Caco-2 (cell line): ENCODE measurements at places on chromosomes 7 and 10. TPM values are rescaled to one million over a fixed set of nuclear protein-coding genes. Genes with fewer than 3 reads are reported as not detected.

GRCh38 chr10:108307250-108307924, 1142.9 kb upstream of the SORCS1 start:
- H3K4me1 ChIP-seq, result no peaks in the 10 kb centered on the region
- H3K36me3 ChIP-seq, result no peaks in the 10 kb centered on the region
- no peak overlapping the region for H3K4me3 ChIP-seq
- no peak for DNase-seq

Gene FGF8
- 0.68 TPM in 1 of 2 replicates, not detected in the other for total RNA-seq

DNA sequence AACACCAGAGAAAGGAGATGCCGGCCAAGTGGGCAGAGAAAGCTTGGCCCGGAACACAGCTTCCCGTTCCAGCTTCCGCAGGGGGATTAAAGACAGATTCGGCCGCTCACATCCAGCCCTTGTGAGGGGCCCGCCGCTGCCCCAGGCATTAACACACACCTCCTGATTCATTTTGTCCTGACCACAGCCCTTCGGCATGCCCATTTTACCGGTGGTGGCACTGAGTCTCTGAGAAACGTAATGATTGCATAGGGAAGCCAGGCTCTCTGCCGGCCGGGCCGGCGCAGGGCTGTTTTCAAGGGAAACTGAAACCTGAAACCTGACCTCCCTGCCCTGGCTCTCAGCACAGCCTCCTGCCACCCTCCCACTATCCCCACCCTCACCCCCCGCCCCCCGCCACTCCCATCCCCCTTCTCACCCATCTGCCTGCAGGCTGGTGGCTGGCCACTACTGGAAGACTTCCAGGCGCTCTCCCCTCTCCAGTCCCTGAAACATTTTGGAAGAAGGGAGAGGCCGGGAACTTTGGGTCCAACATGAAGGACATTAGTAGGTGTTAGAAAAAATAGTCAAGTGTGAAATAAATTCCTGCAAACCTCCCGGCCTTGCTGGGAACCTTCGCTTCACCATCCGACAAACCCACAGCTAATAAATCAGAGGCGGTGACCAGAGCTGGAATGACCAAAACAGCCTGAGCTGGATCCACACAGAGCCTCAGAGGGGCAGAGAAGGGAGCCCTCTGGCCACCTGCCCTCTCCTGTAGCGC, 83.5 kb upstream of the CUX1 start:
- H3K27ac ChIP-seq, result peak overlapping the region; percentile 8
- no peaks in the 10 kb centered on the region for H3K36me3 ChIP-seq
- peak; percentile 62 for DNase-seq
- no peak overlapping the region for H3K4me3 ChIP-seq

GRCh38 chr10:24193330-24193729, 15.6 kb upstream of the KIAA1217 start:
- no peak overlapping the region for H3K27ac ChIP-seq
- no peak overlapping the region for H3K4me3 ChIP-seq
- DNase-seq, result no peak
- no peaks in the 10 kb centered on the region for H3K27me3 ChIP-seq

DNA sequence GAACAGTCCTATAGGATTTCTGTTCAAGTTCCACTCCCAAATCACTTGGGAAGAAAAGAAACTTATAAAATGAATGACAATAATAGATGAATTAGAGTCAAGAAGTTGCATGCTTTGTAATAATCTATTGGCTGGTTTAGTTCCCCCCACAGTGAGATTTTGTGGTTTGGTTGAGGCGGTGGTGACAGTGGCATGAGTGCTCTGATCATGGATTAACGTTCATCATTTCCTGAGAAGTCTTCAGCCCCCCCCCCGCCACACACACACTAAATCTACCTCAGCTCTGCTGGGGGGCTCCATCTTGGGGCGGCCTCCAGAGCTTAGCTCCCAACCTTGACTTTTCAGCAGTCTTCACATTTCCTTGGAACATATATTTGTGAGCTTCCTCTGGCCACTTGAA, 121.7 kb downstream of the ABCA13 start:
- H3K4me3 ChIP-seq, result no peak overlapping the region
- H3K27me3 ChIP-seq, result no peaks in the 10 kb centered on the region
- H3K27ac ChIP-seq, result no peak overlapping the region
- H3K36me3 ChIP-seq, result no peaks in the 10 kb centered on the region
- no peak for DNase-seq
- H3K4me1 ChIP-seq, result no peaks in the 10 kb centered on the region

DNA sequence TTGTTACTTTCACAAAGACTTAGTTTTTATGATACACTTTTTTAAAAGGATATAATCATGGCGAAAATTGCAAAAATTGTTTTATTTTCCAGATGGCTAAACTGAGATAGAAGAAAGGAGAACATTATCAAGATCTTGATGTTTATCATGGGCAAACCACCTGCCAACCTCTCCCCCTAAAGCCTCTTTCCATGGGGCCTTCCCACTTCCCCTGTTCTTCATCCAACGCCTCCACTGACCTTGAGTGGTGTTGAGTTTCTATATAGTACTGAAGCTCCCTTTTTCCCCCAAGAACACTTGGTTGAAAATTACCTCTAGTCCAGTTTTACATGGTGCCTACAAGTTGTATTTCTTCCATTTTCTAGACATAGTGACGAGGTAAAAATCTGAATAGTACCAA, 5.0 kb downstream of the CREB3L2 start:
- peak overlapping the region; percentile 39 for H3K27ac ChIP-seq
- no peak overlapping the region for H3K4me3 ChIP-seq
- peaks cover 3% of the 10 kb centered on the region; the same call in 1 of the 2 replicates for H3K36me3 ChIP-seq
- H3K27me3 ChIP-seq, result no peaks in the 10 kb centered on the region

DNA sequence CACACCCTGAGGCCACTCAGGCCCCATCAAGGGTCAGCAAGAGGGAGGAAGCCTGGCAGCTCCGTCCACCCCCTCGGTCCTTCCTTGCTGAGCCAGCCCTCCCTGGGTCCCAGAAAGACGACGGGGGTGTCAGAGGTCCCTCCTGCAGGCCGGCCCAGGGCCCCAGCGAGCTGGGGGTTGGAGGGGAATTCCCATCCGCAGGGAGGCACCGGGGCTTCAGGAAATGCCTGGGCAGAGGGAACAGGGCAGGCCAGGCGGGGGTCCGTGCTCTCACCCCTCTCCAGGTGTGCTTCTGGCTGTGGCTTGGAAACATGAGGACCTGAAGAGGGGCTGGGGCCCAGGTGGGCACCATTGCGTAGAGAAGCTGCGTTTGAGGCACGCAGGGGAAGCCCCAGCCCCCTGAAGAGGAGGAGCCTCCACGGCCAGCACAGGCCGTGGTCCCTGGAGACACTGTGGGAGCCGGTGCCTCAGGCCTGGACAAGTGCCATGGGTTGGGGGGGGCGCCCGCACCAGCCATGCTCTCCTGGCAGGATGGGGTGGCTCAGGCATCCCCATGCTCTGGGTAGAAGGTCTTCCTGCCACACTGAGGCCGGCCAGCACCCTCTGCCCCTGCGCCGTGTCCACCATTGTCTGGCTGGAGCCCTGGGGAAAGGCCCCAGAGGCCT, 66.7 kb downstream of the PDGFA start:
- peaks cover 14% of the 10 kb centered on the region; the same call in 1 of the 2 replicates for H3K4me1 ChIP-seq
- no peak overlapping the region for H3K27ac ChIP-seq

- H3K36me3 ChIP-seq, result no peaks in the 10 kb centered on the region
- no peak overlapping the region for H3K4me3 ChIP-seq
- DNase-seq, result peak; percentile 88
- H3K27ac ChIP-seq, result peak overlapping the region; percentile 66
Observed at GRCh38 chr7:77327067-77327931, 88.8 kb downstream of the GSAP start.

DNA sequence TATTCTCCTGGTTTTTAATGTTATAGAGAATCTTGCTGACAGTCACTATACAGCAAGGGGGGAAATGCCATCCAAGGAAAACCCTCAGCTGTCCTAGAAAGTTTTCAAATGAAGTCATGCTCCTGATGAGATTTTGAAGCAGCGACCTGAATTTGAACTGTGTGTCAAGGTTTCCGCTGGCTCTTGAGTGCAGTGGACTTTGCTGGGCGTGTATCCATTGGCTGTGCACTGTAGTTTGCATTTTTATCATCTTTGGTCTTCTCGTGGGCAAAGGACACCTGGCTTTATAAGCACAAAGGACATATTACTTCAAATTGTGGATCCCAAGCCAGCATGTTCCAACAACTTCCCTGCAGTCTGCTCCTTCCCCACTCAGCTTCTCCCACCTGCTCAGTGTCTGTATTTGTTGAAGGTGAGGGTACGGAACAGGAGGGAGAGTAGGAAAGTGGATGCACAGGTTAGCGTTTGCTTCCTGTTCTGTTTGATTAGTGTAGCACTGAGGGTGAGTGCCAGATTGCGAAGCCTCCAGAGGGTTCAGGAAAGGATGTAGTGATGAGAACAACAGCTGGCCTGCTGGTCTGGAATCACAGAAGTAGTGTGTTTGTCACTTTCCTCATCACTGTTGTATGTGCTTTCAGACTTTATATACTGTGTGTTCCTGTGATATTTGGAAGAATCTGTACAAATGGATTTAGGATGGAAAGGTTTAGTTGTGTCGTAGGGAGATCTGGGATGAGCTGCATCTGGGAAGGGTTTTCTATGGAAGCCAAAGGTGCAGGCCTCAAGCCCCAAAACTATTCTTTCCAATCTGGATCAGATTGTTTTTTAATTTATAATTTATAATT, 204.8 kb downstream of the BMPER start:
- no peaks in the 10 kb centered on the region for H3K27me3 ChIP-seq
- no peaks in the 10 kb centered on the region for H3K4me1 ChIP-seq
- no peak overlapping the region for H3K4me3 ChIP-seq

DNA sequence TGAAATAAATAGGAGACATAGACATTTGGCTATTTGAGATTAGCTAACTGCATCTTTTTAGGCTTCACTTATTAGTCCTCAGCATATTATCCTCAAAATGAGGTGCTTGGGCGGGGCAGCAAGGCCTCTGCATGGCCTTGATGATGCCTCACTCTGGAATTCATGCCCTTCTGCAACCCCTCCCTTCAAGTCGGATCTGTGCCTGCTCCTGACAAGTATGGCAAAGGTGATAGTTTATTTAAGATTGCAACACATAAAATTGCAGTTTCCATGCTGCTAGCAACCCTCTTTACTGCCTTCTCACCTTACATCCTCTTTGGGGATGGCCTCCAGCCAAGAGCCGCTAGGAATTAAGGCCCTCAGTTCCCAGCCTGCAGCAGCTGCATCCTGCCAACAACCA, 241.3 kb upstream of the ADARB2 start:
- H3K27ac ChIP-seq, result no peak overlapping the region
- DNase-seq, result no peak
- no peak overlapping the region for H3K4me3 ChIP-seq
- H3K4me1 ChIP-seq, result no peaks in the 10 kb centered on the region
- H3K36me3 ChIP-seq, result no peaks in the 10 kb centered on the region

Gene CCDC136
- 7.3 and 10.2 TPM in 2 replicates for total RNA-seq

Gene IFIT1B
- total RNA-seq, result not detected in 2 replicates

- H3K4me1 ChIP-seq, result no peaks in the 10 kb centered on the region
- H3K27ac ChIP-seq, result no peak overlapping the region
- no peaks in the 10 kb centered on the region for H3K27me3 ChIP-seq
- H3K36me3 ChIP-seq, result no peaks in the 10 kb centered on the region
- DNase-seq, result no peak
- no peak overlapping the region for H3K4me3 ChIP-seq
Observed at GRCh38 chr10:91742229-91742628, 56.0 kb upstream of the TNKS2 start.

DNA sequence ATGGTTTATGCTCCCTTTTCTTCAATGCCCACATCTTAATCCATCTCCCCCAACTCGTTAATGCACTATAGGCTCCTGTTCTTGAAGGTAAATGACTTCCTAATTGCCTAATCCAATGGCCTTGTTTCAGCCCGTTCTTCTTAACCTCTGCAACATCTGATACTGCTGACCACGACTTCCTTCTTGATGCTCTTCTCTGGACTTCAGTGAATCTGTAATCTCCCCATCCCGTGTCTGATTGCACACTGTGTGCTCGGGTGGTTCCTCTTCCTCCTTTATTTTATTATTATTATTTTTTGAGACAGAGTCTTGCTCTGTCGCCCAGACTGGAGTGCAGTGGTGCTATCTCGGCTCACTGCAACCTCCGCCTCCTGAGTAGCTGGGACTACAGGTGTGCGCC, 58.9 kb downstream of the HIPK2 start:
- H3K27ac ChIP-seq, result no peak overlapping the region
- no peak overlapping the region for H3K4me3 ChIP-seq
- H3K27me3 ChIP-seq, result no peaks in the 10 kb centered on the region
- peaks cover 3% of the 10 kb centered on the region; the same call in 1 of the 2 replicates for H3K36me3 ChIP-seq

Gene VIM
- 50.4 and 53.7 TPM in 2 replicates for total RNA-seq

GRCh38 chr10:131081376-131081775, 230.1 kb downstream of the TCERG1L start:
- no peaks in the 10 kb centered on the region for H3K27me3 ChIP-seq
- no peak for DNase-seq
- H3K27ac ChIP-seq, result no peak overlapping the region
- no peaks in the 10 kb centered on the region for H3K36me3 ChIP-seq

- H3K27me3 ChIP-seq, result no peaks in the 10 kb centered on the region
- no peaks in the 10 kb centered on the region; the same call in 1 of the 2 replicates for H3K4me1 ChIP-seq
- H3K27ac ChIP-seq, result no peak overlapping the region
- H3K4me3 ChIP-seq, result no peak overlapping the region
- no peaks in the 10 kb centered on the region for H3K36me3 ChIP-seq
- no peak for DNase-seq
Observed at GRCh38 chr7:105322655-105323277, 66.0 kb downstream of the SRPK2 start.
